Camera-type eye (tissue), 1 donor: ENCODE measurements at places on chromosomes 7 and 10. TPM values are rescaled to one million over a fixed set of nuclear protein-coding genes. Genes with fewer than 3 reads are reported as not detected.

Gene PDZD7
- total RNA-seq, result 2.1 TPM

Gene EPHA1
- 2.1 TPM for total RNA-seq

Gene MRLN
- 23.1 TPM for total RNA-seq

Gene PRSS37
- total RNA-seq, result not detected

Gene INMT
- 3.2 TPM for total RNA-seq

Gene AEBP1
- total RNA-seq, result 143 TPM

Gene KLF14
- 0.16 TPM for total RNA-seq

Gene ASIC3
- total RNA-seq, result 4.4 TPM

Gene NKX2-3
- total RNA-seq, result not detected

Gene GRM8
- total RNA-seq, result 19.6 TPM

Gene TMEM243
- total RNA-seq, result 30.1 TPM

Gene SPOCK2
- 28.6 TPM for total RNA-seq

Gene SFRP4
- 116 TPM for total RNA-seq

Gene HSPA12A
- 35.0 TPM for total RNA-seq

Gene ZNF467
- 4.6 TPM for total RNA-seq

Gene DMTF1
- 232 TPM for total RNA-seq

Gene TMEM270
- not detected for total RNA-seq

Gene ADRB1
- 1.6 TPM for total RNA-seq

Gene SRGN
- 55.0 TPM for total RNA-seq

Gene HOXA1
- total RNA-seq, result 0.44 TPM

Gene HOXA11
- not detected for total RNA-seq

Gene SPRN
- 3.8 TPM for total RNA-seq

Gene FAM25G
- not detected for total RNA-seq

Gene NPY4R
- 0.22 TPM for total RNA-seq

Gene AKR1D1
- not detected for total RNA-seq

Gene RNF32
- total RNA-seq, result 10.7 TPM

Gene DPYSL4
- 55.0 TPM for total RNA-seq

Gene GCK
- 5.9 TPM for total RNA-seq

Gene AUTS2
- total RNA-seq, result 147 TPM

Gene VAX1
- total RNA-seq, result 0.33 TPM

Gene SPAM1
- not detected for total RNA-seq

Gene GTPBP4
- total RNA-seq, result 26.1 TPM

Gene OR13A1
- not detected for total RNA-seq

Gene ASZ1
- not detected for total RNA-seq

Gene A1CF
- total RNA-seq, result not detected

Gene DUS4L
- 14.9 TPM for total RNA-seq

Gene ATP5MK
- 84.4 TPM for total RNA-seq

Gene SPDYE9
- total RNA-seq, result not detected

Gene CAMK2B
- 39.1 TPM for total RNA-seq

Gene TMEM229A
- 1.9 TPM for total RNA-seq

Gene TSPAN12
- total RNA-seq, result 23.3 TPM

Gene TWNK
- total RNA-seq, result 8.5 TPM
